ENCODE measurements at places on chromosomes 13 and 19.

GRCh38 chr19:472005-472858 lies 11.4 kb upstream of the SHC2 start:
- no peak for DNase-seq

GRCh38 chr13:82905071-82905470 lies 977.2 kb downstream of the SLITRK1 start:
- no peak for DNase-seq

DNA sequence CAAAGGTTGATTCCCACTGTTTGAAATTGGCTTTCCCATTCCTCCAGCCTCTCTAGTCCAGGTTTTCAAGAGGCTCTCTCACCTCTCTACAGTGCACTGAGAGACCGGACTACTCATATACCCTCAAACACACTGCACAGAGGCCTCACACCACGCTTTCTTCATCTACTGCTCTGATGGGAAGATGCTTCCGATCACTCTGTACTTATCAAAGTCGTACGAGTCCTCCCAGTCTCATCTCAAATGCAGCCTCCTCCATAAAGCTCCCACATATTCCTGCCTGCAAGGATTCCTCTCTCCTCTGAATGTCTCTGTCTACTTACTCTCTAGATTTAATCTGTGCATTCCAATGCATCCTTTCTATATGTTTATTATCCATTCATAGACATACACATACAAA lies 164.4 kb downstream of the EFNB2 start:
- no peak for DNase-seq

DNA sequence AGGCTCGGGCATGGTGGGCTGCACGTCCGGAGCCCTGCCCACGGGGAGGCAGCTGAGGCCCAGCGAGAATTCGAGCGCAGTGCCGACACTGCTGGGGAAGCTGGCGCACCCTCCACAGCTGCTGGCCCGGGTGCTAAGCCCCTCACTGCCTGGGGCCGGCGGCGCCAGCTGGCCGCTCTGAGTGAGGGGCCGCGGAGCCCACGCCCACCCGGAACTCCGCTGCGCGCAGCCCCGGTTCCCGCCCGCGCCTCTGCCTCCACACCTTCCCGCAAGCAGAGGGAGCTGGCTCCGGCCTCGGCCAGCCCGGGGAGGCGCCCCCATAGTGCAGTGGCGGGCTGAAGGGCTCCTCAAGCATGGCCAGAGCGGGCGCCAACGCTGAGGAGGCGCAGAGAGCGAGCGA lies 2080.4 kb downstream of the PCDH9 start:
- DNase-seq, result no peak

GRCh38 chr13:59728896-59729545 lies 434.7 kb downstream of the DIAPH3 start:
- DNase-seq, result no peak

GRCh38 chr13:34217343-34218025 lies 399.5 kb downstream of the RFC3 start:
- DNase-seq, result no peak

DNA sequence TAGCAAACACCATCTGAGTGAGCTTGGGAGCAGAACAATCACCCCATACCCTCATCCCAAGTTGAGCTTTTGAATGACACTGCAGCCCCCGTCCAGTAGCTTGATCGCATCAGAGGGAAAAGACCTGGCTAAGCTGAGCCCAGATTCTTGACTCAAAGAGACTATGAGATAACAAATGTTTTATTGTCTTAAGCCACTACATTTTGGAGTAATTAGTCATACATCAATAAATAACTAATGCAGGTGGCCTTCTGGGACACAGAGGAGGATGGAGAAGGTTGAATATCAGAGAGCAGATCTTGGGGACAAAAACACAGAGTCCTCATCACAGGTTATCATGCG lies 24.6 kb upstream of the IGSF23 start:
- DNase-seq, result no peak

DNA sequence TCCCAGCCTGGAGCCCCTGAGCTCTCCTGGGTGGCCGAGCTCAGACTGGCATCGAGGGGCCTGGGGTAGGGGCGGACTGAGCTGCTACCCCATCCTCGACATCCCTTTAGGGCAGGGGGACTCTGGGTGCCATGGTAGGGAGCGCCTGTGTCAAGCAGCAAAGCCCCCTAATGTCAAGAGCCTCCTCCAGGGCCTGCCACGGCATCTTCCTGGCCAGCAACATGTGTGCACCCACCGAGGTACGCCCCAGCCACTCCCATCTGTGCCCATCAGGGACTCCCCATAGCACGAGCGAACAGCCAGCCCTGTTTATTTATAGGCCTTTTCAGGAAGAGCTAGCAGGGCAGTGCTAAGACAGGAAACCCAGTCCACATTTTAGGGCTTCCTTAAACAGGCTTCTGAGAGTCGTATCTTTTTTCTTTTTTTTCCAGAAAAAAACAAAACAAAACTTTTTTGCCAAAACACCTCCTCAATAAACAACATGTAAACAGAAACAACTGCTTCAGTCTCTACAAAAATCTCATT lies 14.3 kb downstream of the LRP3 start:
- no peak for DNase-seq

GRCh38 chr13:25699056-25699455 lies 327.3 kb downstream of the ATP8A2 start:
- no peak for DNase-seq

- DNase-seq, result no peak
These were observed 50.8 kb downstream of the MBD3L2B start for GRCh38 chr19:6970443-6970842.

DNA sequence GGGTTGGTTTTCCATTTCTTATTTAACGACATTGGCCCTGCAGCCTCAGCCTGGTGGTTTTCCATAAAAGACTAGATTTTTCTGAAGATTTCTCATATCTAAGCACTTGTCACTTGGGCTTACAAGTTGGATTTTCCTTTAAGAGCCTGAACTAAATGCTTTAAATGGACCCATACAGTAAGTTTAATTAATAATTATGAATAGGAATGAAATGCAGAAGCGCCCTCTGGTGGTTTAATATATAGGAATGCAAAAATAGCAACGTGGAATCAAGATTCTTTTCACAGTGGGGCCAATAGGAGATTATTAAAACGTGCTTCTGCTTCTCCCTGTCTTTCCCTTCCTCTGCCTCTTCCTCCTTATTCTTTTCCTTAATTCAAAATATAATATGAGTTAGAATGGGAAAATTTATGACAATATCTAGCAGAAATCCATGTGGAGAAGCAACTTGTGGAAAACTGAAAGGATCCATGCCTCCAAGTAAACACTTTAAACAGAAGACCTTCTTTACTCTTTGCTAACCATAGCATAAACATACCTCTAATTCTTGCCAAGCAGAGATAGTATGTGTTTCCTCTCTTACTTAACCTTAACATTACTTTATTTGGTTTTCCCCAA lies 324.0 kb downstream of the GPC5 start:
- no peak for DNase-seq

DNA sequence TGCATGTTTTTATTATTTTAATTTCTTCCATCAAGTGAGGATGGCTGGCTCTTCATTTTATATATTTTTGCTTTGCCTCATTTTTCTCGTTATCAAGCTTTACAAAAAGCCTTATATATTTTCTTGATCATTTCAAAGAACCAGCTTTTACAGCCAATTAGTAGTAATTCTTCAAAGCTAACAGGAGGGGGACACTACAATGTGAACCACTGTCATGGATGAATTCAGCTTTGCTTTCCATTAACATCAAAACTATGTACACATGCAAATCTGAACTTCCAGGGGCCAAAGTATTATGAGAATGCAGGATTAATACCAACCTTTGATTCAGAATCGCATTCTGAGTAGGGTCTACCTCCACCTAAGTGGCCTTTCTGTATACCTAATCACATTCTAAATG lies 11.1 kb downstream of the UQCRFS1 start:
- no peak for DNase-seq

GRCh38 chr13:79898996-79899395 lies 418.0 kb downstream of the NDFIP2 start:
- no peak for DNase-seq

DNA sequence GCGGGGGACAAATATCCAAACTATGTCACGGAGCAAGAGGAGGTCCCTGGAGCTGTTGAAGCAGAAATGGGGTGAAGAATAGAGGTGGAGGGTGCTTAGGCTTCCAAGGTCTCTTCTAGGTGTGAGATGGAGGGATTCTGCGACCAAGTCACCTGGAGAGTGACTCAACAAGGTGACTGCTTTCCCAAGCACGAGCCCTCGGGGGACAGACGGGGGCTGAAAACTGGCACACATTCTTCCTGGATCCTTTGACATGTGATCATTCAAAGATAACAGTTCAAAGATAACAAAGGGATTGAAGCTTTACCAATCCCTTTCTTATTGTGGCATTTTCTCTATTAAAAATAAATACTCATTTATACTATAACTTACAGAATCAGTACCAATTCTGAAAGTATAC lies 2.2 kb upstream of the TEX101 start:
- DNase-seq, result no peak

- DNase-seq, result no peak
These were observed 176.0 kb downstream of the FGF14 start for GRCh38 chr13:102225892-102226291.

- DNase-seq, result no peak
These were observed 16.5 kb downstream of the ZAR1L start for GRCh38 chr13:32298695-32299094.

- DNase-seq, result no peak
These were observed 109.6 kb downstream of the FLT1 start for GRCh38 chr13:28385362-28385761.

DNA sequence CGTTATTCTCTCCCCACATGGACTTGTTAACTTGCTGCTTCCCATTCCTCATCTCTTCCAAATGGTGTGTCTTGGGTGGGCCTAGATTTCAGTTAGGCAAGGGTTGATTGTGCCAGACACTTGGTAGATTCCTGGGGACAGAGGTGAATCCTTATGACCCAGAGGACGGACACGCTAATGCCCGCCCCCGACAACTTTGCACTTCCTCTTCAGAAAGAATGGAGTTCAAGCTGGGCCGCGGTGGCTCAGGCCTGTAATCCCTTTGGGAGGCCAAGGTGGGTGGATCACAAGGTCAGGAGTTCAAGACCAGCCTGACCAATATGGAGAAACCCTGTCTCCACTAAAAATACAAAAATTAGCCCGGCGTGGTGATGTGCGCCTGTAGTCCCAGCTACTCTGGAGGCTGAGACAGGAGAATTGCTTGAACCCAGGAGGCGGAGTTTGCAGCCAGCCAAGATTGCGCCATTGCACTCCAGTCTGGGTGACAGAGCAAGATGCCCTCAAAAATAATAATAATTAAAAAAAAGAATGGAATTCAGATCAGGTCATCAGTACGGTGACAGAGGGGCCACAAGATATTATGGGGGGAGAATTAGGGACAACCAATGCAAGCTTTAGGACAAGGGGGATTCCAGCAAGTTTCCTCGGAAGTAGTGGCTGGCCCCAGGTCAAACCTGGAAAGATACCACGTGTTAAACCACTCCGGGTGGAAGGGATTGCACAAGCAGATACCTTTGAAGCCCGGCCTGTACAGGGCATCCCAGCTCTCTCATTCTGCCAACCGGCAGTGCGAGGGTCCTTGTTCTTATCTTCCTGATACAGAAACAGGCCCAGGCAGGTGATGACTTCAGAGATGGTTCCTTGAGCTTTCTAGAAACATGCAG lies 2.7 kb downstream of the MYO9B start:
- no peak for DNase-seq

- no peak for DNase-seq
These were observed 2.4 kb downstream of the PPP1R13L start for GRCh38 chr19:45402298-45403061.

GRCh38 chr13:99193152-99193551 lies 7.5 kb upstream of the UBAC2 start:
- no peak for DNase-seq

- no peak for DNase-seq
These were observed 41.4 kb upstream of the SERP2 start for GRCh38 chr13:44331912-44332851.

DNA sequence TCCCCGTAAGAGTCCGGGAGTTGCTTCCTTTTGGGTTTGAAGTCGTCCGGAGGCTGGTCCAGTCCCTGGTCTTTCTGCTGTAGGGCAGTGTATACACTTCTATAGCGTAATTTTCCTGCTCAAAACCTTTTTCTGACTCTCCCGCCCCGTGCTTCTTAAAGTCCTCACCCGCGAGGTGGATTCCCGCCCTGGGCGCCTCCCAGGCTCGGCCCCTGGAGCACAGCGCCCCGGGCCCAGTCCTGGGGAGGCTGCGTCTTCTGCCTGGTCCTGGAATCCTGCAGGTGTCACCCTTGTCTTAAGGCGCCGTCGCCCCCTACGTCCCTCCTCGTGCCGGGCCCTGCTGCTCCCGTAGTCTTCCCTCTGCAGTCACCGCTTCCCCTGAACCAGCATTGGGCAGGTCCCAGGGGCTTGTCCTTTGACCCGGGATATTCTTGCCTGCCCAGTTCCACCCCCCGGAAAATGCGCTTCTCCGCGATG lies 34.4 kb upstream of the ZNF808 start:
- DNase-seq, result no peak

GRCh38 chr13:40553356-40553755 lies 113.1 kb downstream of the FOXO1 start:
- no peak for DNase-seq

GRCh38 chr13:100646030-100646673 lies 28.4 kb downstream of the TMTC4 start:
- no peak for DNase-seq

- no peak for DNase-seq
These were observed 45.3 kb downstream of the NFIC start for GRCh38 chr19:3411636-3412035.

- no peak for DNase-seq
These were observed 10.2 kb downstream of the TRAPPC5 start for GRCh38 chr19:7690779-7691258.

DNA sequence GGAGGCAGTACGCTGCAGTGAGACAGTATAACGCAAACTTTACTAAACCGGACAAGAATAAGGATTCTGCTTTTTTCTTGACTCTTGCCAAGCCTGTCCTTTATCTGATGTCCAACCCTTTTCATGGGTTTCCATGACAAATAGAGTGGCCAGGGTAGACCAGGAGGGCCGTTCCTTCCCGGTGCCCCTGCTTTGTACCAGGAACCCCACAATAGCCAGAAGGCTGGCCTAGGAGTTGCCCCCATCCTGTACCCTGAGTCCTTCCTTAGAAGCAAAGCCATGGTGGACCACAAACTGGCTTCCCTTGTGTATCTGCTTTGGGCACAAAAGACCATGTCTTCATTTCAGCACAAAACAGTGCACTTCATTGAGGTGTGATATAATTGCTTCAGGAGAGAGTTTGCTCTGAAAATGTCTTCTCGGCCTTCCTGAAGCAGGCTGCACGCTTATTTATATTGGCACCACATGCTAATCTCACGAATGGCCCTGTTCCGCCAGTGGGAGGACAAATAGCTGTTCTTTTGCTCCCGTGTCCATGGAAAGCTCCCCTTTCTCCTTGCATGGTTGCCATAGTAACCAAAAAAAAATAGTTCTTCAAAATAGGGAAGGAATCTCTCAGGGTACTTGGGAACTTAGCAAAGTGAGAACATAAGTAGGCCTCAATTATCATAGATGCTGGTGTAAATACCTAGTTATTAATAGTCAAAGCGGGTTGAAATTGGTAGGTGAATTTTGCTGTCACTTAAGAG lies 222.1 kb downstream of the ZIC5 start:
- DNase-seq, result no peak

- DNase-seq, result no peak
These were observed 10.1 kb downstream of the AP2S1 start for GRCh38 chr19:46840498-46840942.

- DNase-seq, result no peak
These were observed 71.4 kb downstream of the SLC7A9 start for GRCh38 chr19:32798201-32798600.
